ENCODE measurements at places on chromosomes 7 and 10.
A peak's percentile ranks its signal among the peaks of the same experiment; 100 is the strongest.

DNA sequence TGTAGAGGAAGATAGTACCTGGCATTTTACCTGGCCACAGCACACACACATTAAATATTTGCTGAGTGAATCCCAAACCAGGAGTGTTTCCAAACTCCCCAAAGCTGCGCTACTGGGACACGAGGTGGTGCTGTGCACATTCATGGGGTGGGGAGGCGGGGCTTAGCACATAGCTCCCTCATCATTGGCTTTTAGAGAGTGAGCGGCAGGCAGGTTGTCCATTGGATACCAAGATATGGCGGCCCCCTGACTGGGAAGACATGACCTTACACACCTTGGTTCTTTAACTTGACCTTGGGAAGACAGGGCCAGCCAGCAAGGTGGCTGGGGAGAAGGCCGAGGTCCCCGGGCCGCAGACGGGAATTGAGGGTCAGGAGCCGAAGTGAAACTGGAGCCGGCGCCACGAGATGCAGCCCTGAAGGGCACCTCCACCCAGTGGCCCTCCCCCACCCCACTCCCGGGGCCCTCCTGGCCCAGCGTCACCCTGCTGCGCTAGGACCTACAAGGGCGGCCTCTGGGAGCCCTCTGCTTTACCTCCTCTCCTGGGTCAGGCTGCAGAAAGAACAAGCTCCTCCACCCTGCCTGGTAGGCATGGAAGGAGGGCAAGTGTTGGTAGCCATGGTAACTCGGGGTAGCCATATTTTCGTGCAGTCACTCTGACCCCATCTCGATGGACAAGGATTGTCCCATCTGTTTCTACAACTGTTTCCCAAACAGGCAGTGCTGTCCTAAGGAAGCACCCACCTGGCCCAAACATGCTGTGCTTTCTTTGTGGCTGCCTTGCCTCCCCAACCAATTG lies 24.0 kb downstream of the TMEM176A start:
- DNase-seq: no peak

DNA sequence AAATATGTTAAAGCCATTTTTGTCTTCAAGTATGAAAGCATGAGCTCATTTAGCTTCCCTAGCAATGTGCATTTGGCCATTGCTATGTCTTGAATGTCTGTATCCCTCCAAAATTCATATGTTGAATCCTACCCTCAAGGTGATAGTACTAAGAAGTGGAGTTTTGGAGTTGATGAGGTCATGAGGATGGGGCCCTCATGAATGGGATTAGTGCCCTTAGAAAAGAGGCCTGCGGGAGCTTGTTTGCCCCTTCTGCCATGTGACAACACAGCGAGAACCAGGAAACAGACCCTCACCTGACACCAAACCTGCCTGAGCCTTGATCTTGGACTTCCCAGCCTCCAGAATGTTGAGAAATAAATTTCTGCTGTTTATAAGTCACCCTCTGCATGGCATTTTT lies 61.3 kb upstream of the UCN3 start:
- no peak for DNase-seq

- no peak for DNase-seq
Measured at GRCh38 chr7:18902892-18903291, 214.5 kb downstream of the TWIST1 start.

- no peak for DNase-seq
Measured at GRCh38 chr10:34596351-34596750, 218.7 kb downstream of the PARD3 start.

GRCh38 chr10:127310923-127311322 lies 114.5 kb upstream of the INSYN2A start:
- no peak for DNase-seq

- DNase-seq: no peak
Measured at GRCh38 chr10:102581981-102582580, 62.2 kb upstream of the TRIM8 start.

DNA sequence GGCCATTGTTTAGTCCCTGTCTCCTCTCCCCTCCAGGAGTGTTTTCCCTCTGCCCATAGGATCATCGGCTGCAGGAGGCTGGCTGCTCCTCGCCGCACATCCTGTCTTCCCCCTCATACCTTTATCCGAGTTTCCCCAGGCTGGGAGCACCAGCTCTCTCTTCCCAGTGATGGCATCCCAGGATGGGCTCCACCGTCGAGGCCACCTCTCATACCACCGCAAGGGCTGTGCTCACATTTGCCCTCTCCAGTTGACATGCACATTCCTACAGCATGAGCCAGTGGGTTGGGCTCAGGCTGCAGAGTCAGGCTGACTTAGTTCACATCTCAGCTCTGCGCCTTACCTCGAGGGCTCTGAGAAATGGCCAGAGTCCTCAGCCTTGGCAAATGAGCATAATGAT lies 12.1 kb downstream of the HKDC1 start:
- DNase-seq: no peak

- peak; percentile 47 for DNase-seq
Measured at GRCh38 chr7:22726345-22726906, 574 bp upstream of the IL6 start.

DNA sequence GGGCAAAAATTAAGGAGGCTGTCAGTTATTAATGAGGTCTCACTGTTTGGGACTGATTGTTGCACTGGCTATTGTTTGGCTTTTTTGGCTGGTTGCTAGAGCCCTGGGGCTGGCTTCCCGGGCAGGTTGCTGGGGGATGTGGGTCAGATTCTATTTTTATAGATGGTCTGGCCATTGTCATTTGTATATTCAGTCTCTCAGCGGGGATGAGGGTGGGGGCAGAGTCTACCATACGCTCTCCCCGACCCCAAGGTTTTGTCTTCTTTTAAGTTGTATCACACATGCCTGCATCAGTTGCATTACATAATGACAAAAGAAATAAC lies 84.3 kb upstream of the GRB10 start:
- no peak for DNase-seq

DNA sequence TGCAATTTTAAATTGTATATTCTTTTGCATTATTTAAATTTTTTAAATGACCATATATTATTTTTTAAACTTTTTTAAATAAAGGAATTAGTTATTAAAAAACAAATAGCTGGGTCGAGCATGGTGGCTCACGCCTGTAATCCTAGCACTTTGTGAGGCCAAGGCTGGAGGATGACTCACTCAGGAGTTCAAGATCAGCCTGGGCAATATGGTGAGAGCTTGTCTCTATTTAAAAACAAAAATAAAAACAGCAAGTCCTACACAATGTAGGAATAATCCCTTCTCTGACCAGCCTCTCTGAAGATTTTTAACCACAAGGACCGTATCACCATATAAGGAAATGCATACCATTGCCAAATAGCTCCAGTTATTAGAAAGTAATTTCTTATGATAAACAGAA lies 19.6 kb downstream of the NOC3L start:
- no peak for DNase-seq

- no peak for DNase-seq
Measured at GRCh38 chr10:50556237-50557120, 67.3 kb downstream of the SGMS1 start.

DNA sequence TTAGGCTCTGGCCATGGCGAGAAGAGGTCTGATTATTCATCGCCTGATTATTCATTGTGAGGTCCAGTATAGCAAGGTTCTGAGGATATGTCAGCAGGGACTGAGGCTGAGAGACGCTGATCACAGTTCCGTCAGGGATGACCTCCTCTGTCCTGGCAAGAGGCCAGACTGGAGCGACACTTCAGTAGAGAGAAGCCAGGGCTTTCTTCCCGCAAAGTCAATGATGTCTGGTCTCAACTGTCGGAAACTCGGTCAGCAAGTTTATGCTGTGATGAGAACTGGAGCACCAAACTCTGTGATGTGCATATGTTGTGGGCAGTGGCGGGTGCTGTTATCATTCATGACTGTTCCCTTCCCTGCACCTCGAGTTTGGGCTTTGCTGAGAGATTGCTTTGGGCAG lies 29.0 kb upstream of the GNA12 start:
- no peak for DNase-seq

GRCh38 chr7:27139334-27140125 lies 4.0 kb downstream of the HOXA5 start:
- no peak for DNase-seq

- no peak for DNase-seq
Measured at GRCh38 chr10:114053946-114054345, 10.3 kb downstream of the ADRB1 start.

- DNase-seq: no peak
Measured at GRCh38 chr7:134328900-134329299, 12.2 kb upstream of the SLC35B4 start.

- DNase-seq: no peak
Measured at GRCh38 chr7:141359740-141360415, 191.3 kb upstream of the AGK start.

DNA sequence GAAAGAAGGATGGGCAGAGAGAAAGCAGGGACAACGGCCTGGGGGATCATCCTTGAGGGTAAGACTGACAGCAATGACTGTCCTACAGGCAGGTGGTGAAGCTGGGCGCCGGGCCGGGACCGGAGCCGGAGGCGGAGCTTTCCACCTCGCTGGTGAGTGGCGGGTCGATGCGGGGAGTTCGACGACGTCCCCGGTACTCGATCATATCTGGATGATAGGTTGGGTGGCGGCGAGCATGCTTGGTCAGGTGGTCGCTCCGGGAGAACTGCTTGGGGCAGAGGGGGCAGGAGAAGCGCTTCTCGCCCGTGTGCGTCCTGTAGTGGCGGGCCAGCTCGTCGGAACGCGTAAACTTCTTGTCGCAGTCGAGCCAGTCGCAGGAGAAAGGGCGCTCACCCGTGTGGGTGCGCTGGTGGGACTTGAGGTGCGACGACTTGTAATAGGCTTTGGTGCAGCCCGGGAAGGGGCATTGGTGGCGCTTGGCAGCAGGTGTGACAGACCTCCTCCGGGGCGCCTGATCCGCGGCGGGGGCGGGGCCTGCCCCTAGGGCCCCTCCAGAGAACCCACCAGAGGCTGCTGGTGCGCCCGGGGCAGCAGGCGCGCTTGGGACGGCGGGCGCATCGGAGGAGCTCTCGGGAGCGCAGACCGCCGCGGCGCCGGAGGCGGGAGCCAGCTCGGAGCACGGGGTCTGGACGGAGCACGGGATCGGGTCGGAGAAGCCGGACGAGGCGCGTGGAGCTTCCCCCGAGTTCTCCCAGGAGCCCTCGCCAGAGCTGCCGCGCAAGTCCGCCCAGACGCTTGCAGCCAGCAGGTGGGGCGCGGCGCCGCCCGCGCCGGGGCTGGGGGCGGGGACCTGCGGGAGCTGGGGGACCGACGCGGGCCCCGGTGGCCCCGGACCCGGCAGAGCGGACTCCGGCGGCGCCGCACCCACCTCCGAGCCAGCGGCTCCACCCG lies 752 bp downstream of the KLF14 start:
- no peak for DNase-seq

- peak; percentile 71 for DNase-seq
Measured at GRCh38 chr10:52313933-52314821, at the start of gene DKK1. DKK1 (plus strand) TSS chr10:52314281; CDS start chr10:52314435, 154 bp downstream.

- no peak for DNase-seq
Measured at GRCh38 chr10:29033311-29033940, 255.4 kb upstream of the LYZL1 start.

DNA sequence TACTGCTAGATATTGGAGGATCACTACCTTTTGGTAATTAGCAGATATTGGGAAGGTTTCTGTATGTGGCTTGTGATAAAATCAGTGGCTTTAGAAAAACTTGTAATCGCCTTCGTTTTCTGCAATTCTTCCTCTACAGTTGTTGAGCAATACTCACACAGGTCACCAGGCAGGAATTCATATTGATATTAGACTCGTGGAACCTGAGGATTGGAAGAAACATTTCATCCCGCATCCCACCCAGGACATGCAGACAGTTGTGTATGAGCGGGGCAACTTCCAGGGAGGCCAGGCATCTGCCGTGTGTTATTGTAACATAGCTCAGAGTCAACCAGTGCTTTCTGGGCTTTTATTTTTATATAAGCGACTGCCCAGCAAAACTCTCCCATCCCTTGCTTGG lies 821.3 kb downstream of the LRMDA start:
- DNase-seq: no peak

DNA sequence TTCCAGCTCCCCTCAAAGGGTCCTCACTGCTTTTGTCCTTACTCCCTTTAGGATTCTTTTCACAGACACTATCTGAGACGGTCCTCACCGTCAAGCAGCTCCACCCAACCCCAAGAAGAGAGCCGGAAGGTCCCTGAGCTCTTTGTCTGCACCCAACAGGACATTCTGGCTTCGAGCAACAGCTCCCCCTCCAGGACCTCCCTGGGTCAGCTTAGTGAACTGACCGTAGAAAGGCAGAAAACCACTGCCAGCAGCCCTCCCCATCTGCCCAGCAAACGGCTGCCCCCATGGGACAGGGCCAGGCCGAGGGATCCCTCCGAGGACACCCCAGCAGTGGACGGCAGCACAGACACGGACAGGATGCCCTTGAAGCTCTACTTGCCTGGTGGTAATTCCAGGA lies 19.9 kb downstream of the MINDY4 start:
- no peak for DNase-seq

GRCh38 chr10:60417901-60418300 lies 28.2 kb upstream of the ANK3 start:
- no peak for DNase-seq

DNA sequence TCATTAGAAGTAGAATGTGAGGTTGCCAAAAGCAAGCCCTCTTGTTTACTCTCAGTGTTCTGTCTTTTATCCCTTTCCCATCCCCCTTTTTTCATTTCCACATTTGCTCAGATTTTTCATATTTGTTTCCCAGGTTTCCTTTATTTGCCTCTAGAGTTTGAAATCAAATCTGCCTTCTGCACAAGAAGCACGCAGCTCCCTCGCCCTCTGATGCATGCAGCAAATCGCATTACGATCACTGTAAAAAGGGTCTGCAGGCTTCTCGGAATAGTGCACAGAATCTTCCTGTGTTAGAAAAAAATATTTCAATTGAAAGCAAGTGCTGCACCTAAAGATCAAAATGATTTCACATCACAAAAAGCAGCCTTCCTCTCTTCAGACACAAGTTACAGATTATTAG lies 129.0 kb downstream of the GPAM start:
- DNase-seq: no peak

- no peak for DNase-seq
Measured at GRCh38 chr7:8627325-8627724, 193.9 kb downstream of the NXPH1 start.

DNA sequence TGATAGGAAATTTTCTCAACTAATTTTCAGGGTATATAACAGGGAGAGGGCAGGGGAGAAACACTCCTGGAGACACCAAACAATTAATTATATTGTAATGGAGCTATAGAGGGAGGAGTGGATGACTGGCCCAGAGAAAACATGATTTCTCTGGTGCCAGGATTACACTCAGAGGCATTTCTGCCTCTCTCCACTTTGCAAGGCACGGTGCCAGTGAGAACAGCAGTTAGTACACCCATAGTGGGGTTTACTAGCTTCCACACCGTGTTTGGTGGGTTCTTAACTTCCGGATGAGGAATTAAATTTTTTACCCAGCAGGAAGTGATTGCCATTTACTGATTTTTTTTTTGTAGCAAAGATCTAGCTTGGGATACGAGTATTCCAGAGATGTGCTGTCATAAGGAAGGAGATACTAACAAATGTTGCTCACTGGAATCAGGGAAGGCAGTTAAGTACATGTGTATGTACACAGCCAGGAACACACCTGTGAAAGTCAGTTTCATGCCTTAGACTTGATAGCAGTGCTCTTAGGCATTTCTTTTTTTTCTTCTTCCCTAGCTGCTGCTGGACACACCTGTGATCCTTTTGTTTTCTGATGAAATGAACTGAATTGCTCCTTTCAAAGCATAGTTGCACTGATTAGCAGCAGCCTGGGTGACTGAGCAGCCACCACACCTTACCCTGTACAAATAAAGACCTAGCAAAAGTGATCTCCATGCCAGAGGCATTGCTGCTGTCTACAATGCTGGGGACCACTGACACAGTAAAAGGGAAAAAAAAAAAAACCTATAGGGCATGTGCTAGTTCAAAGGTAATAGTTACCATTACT lies 58.1 kb downstream of the POLL start:
- no peak for DNase-seq

- DNase-seq: no peak
Measured at GRCh38 chr7:30886608-30887011, 25.0 kb upstream of the AQP1 start.
